ENCODE measurements at places on chromosomes 4 and X. TPM values are rescaled to one million over a fixed set of nuclear protein-coding genes. Genes with fewer than 3 reads are reported as not detected.

DNA sequence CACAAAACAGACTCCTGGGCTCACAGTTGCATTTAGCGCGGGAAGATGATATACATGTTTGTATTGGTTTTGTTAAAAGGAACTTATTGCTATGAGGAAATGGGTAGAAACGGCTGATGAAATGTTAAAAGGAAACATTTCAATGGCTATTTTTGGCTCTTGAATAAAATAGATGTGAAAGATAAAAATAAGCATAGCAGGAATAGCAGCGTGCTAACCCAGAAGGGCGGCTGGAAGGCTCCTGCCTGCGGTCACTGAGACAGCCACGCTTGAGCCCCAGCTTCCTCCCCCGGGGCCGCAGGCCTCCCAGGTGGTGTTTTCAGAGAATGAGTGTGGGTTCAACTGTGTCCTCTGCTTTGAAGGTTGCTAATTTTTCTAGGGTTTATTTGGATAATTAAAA is 35.0 kb upstream of the CLCN4 start:
- H3K4me1 ChIP-seq: peaks cover 5% of the 10 kb centered on the region
- H3K4me3 ChIP-seq: no peak overlapping the region
- no peak overlapping the region for H3K27ac ChIP-seq
- no peak for DNase-seq
- no peaks in the 10 kb centered on the region for H3K27me3 ChIP-seq

GRCh38 chr4:156732634-156733033 is 239.0 kb downstream of the PDGFC start:
- H3K4me3 ChIP-seq: no peak overlapping the region
- no peaks in the 10 kb centered on the region for H3K27me3 ChIP-seq
- H3K27ac ChIP-seq: no peak overlapping the region

DNA sequence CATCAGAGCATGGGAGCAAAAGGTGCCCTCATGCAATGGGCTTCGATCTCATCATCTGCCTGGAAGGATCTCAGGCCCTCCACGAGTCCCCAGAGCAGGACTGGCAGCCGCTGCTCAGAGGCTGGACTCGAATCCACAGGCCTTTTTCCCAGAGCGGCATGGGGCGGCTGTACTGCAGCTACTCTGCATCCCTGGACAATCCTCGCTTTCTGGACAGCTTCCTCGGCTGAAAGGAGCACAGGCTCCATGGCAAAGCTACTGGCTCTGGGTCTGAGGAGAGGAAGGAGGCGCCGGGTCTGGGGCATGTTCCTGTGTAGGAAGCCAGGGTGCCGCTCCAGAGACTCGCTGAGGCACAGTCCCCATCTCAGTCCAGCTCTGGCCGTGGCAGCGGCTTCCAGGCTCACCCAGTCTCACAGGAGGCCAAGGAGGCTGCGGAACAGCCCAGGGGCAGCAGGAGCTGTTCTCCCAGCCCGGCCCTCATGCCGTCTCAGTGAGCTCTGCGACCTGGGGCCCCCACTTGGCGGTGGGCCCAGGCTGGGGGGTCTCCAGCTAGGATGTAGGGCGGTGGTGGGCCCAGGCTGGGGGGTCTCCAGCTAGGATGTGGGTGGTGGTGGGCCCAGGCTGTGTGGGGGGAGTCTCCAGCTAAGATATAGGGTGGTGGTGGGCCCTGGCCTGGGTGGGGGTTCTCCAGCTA is 2.7 kb upstream of the SPON2 start:
- H3K27ac ChIP-seq: no peak overlapping the region
- peaks cover 32% of the 10 kb centered on the region for H3K4me1 ChIP-seq
- H3K27me3 ChIP-seq: peaks cover 35% of the 10 kb centered on the region
- H3K4me3 ChIP-seq: no peak overlapping the region
- H3K36me3 ChIP-seq: no peaks in the 10 kb centered on the region
- no peak for DNase-seq

DNA sequence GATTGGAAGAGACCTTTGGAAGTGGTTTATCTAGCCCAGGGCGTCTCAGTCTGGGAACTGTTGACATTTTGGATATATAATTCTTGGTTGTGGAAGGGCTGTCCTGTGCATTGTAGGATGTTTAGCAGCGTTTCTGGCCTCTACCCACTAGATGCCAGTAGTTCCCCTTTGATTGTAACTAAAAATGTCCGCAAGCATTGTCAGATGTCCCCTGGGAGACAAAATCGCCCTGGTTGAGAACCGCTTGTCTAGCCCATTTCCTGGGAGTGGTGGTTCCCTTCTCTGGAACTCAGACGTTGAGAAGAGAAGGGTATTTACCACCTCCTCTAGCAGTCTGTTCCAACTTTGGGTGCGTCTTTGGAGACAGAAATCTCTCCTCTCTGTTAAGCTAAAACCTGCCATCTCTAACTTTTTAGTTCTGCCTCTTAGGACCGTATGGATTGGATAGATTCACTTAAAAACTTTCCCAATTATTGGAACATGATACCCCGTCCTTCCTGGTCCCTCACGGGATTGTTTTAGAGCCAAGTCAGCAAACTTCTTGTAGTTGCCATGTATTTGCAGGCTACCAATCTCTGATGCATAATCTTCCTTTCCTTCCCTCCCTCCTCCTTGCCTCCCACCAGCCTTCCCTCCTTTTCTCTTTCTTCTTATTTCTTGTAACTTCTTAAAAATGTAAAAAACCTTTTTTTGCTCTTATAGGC is 13.9 kb downstream of the TMEM165 start:
- DNase-seq: no peak
- no peak overlapping the region for H3K4me3 ChIP-seq

The AKAP4 gene
- not detected for total RNA-seq
